CD4-positive, alpha-beta T cell treated with Interleukin-6 for 4 hours (primary cell): ENCODE measurements at places on chromosomes 6 and 20.

- peak; percentile 74 for DNase-seq
These were observed 76.7 kb downstream of the PREX1 start for GRCh38 chr20:48750941-48751635.

- DNase-seq = no peak
These were observed 16.5 kb upstream of the SPAG4 start for GRCh38 chr20:35598899-35599775.

- no peak for DNase-seq
These were observed 11.0 kb downstream of the TNFAIP3 start for GRCh38 chr6:137878029-137878428.

DNA sequence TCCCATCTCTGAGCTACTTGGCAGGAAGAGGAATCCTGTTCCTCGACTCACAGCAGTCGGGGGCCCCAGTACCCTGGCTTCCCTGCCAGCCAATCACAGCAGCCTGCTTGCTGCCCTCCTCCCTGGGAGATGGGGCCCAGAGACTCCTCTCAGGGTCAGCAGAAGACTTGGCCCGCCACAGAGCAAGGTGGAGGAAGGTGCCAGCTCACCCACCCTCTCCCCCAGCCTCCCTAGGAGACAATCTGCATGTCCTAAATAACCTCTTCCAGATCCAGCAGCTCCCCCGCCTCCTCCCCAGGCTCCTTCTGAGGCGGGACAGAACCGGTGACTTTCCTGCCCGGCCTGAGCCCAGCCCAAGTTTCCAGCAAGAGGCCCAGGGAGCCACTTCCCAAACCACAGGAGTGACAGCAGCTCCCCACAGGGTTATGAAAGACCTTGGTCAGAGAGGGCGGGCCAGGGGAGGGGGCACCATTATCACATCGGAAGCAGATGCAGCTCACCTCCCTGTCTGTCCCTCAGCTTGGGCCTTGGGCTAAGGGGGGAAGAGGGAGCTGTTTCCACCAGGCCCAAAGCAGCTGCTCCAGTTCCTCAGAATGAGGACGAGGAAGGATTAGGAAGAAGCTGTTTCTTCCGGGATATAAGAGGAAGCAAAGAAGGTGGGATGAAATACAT lies 2.3 kb downstream of the CCND3 start:
- DNase-seq = peak; percentile 28

GRCh38 chr6:132969196-132969595 lies 154.8 kb downstream of the RPS12 start:
- no peak for DNase-seq

- no peak for DNase-seq
These were observed 42.2 kb upstream of the SPTLC3 start for GRCh38 chr20:12966468-12967085.

DNA sequence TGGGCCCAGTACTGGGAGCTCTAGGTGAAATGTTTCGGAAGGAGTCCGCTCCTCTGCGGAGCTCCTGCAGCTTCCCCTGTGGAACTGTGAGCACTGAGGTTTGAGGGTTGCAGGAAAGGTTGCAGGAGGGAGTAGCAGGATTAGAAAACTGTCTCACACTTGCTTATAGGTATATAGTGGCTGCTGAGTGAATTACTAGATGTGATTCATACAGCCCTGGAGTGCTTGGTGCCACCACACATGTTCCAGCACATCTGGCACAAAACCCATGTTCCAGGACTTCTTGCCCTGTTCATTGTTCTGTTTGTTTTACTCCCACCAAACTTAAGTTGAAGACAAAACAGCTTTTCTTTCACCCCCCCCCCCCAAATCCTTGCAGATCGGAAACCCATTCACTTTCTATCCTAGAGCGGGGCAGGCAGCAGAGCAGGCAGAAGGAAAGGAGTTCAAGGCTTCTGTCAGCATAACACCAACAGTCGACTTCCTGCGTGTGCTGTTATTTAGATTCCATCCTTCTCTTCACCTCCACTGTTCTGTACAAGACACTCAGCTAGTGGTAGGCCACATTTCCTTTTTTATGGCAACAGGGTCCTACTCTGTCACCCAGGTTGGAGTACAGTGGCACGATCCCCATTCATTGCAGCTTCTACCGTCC lies 669 bp upstream of the PEX6 start:
- DNase-seq = peak; percentile 37

- DNase-seq = no peak
These were observed 12.3 kb upstream of the SLA2 start for GRCh38 chr20:36658300-36658699.

DNA sequence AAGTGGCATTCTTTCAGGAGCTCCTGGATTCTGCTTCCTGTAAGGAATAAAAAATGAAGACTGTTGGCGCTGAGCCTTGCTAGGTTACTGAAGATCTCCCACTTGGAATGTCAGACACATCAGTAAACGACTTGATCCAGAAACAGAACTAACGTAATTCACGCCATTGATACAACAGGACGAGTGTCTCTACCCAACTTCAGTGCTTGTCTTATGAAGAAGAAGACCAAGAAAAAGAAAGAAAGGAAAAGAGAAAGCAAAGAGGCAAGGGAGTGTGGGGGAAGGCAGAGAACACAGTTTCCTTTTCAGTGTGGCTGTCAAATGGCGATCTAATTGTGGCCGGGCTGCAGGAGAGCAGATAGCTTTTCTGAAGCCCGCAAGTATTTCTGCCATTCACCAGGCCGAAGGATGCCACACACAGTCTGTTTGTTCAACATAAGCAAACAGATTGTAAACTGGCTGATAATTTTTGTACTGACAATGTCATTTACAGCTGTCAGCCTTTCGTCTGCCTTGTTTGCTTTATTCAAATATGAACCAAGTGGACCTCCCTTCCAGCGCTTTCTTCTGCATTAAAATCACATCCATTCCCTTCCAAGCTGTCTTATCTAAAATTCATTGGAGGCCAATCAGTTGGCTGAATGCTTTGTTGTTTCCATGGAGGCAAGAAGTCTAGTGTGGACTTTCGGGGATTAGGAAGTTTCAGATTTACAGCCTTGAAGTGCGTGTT lies 180.6 kb downstream of the FOXA2 start:
- no peak for DNase-seq

- DNase-seq = no peak
These were observed 18.9 kb downstream of the SIRPD start for GRCh38 chr20:1538655-1539054.

- no peak for DNase-seq
These were observed 78.7 kb downstream of the AK9 start for GRCh38 chr6:109612268-109612667.

- DNase-seq = no peak
These were observed 139.9 kb downstream of the CCDC170 start for GRCh38 chr6:151633526-151634335.

GRCh38 chr6:156396791-156397418 lies 380.3 kb upstream of the ARID1B start:
- DNase-seq = peak; percentile 25

DNA sequence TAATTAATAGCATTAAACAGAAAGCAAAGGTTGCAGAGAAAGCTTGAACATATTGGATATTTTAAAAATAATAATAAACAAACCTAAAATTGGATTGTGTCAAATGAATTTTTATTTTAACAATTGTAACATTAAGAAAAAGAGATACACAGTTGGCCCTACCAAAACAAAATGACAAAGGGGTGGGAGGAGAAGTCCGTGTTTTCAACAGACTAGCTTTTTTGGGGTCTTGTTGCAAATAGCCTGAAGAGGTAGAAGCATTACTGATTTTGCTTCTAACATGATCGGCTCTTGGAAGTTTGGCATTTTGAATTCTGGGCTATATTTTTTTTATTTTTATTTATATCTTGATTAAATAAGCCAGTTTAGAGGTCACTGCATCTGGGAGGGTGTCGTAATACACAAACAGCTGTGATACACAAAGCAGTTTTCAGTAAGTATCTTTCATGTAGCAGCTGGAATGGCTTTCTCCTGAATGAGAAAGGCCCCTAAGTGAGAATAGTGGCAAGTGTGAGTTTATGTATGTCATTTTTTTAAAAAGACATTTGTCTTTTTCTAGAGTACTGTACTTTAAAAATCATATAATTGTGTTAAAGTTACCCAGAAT lies 85.5 kb upstream of the ZNF217 start:
- no peak for DNase-seq

GRCh38 chr6:112956696-112957535 lies 609.8 kb downstream of the RFPL4B start:
- no peak for DNase-seq

DNA sequence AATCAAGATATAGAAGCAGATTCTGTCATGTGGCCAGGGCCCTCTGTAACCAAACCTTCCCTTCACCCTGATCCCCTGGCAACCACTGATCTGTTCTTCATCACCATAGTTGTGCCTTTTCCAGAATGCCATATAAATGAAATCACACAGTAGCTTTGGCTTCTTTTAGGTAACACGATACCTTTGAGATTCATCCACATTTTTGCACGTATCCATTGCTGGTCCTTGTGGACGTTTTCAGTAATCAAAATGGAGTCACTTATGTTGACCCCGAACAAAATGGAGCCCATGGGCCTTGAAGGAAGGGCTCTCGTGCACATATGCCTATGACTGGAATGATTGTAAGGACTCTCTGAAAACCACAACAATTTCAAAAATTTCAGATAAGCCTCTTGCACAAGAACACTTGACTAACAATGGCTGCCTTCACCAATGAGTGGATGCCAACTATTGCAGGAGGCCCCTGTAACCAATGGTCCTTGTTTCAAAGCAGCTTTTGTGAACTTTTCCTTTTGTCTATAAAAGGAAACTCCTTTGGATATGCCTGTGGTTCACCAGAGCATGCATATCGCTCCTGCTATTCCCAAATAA lies 84.3 kb upstream of the RALY start:
- no peak for DNase-seq

GRCh38 chr20:47338131-47338628 lies 18.3 kb downstream of the ZMYND8 start:
- no peak for DNase-seq

- DNase-seq = no peak
These were observed 106.6 kb upstream of the LRFN2 start for GRCh38 chr6:40693768-40694167.

DNA sequence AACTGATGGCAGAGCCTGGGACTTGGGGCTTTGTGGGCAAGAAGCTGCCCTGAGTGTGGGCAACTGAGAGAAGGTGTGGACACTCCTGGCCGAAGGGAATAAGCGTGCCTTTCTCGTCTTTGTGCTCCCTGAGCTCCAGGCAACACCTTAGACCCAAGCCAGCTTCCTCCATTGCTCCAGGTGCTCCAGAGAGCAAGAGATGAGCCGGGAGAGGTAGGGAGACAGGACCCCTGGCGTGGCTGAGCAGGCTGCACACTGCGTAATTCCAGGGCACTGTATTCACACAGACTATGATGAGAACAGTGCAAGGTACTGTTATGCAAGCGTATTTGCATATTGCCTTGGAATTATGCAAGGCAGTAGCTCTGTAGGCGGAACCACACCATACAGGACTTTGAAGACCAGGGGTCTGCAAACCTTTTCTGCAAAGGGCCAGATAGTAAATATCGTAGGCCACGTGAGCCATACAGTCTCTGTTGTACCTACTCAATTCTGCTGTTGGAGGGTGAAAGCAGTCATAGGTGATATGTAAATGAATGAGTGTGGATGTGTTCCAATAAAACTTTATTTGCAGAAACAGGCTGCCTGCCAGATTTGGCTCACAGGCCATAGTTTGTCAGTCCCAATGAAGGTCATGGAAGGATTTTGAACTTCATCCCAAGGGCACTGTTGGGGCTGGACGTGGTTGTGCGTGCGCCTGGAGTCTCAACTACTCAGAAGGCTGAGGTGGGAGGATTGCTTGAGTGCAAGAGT lies 42.1 kb upstream of the FAM83D start:
- DNase-seq = no peak

DNA sequence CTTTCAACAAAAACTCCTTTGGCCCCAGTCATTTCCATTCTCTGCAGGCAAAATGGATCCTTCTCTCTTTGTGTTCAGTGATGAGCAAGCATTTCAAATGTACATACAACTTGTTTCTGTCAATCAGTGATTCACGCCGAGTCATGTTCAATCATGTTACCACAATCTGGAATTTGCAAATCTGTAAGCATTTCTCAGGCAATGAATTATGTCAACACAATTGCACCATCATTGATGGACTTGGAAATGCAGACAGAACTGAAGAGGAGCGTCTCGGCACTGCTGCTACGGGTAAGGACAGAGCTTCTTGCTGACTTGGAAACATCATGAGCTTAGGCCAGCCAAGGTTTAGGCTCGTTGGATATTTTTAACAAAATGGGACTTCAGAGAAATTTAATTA lies 132.8 kb upstream of the AGPAT4 start:
- no peak for DNase-seq

GRCh38 chr20:62412194-62413024 lies 5.3 kb upstream of the CABLES2 start:
- no peak for DNase-seq

DNA sequence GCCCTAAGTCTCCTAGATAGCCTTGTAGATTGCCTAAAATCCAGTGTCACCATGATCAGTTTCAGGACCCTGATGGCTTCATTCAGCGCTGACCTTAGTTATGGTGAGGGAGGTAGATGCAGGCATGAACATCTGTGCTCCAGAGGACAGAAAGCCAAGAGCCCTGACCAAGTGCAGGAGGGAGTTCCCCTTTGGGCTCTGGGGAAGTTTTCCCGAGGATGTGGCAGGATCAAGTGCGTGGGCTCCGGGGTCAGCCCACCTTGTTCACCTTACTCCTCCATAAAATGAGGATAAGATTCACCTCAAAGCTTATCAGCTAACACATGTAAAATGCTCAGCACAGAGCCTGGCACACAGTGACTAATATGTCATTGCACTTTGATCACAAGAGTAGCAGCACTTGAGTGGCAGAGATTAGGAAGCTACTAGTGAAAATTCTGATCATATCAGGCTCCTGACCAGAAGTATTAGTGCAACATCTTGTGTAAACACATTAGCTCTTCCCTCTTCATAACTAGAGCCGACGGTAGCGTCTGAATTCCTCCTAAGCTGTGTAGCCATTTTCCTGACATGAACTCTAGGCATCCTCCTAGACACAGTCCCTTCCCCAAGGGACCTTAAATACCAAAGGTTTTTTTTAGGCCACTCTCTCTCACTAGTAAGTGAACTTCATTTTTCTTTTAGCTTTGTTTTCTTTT lies 125.2 kb downstream of the SULF2 start:
- DNase-seq = no peak

DNA sequence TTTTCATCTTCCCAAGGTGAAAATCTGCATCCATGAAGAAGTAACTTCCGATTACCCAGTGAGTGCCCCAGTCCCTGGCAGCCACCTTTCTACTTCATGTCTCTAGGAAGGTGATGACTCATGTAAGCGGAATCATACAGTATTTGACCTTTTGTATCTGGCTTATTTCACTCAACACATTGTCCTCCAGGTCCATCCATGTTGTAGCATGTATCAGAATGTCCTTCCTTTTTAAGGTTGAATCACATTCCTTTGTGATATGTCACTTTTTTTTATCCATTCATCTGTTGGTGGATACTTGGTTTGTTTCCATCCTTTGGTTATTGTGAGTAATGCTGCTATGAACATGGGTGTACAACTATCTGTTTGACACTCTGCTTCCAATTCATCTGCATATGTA lies 176.3 kb upstream of the CDYL start:
- no peak for DNase-seq

GRCh38 chr6:119673741-119674140 lies 324.2 kb upstream of the MAN1A1 start:
- DNase-seq = no peak

GRCh38 chr20:32642257-32643046 lies 31.3 kb downstream of the C20orf203 start:
- no peak for DNase-seq
